ENCODE measurements at places on chromosomes 4 and X.

DNA sequence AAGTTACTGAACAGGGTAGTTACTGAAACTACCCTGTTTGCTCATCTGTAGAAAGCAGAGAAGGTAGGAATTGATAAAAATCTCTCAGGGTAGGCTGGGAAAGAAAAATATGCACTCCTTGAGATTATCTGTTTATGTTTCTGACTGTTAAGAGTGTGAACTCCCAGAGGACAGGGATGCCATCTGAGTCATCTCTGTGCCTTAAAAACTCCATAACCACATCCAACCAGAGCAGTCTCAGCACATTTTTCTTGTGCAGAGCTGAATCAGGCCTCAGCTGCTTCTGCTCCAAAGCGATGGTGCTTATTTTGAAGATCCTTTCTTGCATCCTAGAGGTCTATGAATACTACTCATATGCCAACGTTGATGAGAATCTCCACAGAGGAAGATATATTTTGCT is 9.9 kb downstream of the CENPVL3 start:
- no peak for DNase-seq

GRCh38 chr4:24236532-24236931 is 346.7 kb upstream of the PPARGC1A start:
- no peak for DNase-seq

- DNase-seq, result no peak
Observed at GRCh38 chr4:100299046-100299840, 109.0 kb upstream of the DDIT4L start.

DNA sequence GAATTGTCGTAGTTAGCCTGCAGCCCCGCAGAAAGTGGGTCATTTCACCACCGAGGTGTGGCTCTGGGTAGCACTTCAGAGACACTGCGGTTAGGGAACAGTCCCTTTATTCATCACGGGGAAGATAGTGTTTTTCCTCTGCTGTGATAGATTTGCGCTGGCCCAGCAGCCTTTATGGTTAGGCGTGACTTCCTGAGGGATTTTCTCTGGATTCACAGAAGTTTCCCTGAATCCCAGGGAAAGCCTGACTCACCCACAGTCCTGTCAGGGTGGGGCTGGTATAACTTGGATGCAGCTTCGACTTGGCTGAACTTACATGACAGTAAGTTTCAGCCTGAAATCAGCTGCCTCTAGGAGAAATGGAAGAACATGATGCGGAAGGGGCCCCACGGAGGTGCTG is 196.3 kb upstream of the HHIP start:
- DNase-seq, result no peak
